ENCODE measurements at places on chromosomes 2 and 18.

DNA sequence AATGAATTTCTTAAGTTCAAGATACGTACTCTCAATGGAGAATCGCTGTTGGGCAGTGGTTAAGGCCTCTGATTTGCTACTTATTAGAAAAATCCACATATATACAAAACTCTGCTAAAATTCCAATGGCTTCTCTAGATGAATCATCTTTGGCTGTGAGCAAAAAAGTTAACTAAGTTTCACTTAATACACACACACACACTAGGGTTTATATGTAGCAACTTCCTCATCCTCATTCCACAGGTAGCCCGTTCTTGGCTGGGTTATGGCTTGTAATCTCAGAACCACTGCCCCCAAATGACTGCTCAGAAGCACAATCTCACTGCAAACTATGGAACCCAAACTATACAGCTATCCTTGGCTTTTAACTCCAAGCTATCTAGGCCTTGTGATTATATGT, 99.7 kb downstream of the SMAD2 start:
- DNase-seq, result no peak

DNA sequence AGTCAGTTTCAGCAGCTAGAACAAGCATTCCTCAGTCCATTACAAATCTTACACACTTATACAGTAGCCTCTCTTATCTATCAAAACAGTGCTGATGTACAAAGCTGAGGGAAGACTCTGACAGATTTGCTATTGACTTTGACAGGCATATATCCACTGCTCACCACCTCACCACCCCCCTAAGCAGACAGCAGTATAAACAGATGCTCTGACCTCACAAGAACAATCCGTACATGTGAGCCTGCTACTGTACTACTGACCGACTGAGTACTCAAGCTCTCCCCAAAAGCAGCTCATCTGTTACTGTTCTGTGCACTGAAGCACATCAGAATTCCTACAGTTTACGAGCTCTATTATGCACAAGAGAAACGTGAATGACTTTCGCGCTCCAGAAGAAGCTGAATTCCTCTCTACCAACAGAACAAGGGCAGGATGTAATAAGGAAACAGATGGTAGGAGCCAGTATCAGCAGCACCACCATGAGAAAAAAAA, 95.6 kb upstream of the PDE1A start:
- DNase-seq, result peak; percentile 7

DNA sequence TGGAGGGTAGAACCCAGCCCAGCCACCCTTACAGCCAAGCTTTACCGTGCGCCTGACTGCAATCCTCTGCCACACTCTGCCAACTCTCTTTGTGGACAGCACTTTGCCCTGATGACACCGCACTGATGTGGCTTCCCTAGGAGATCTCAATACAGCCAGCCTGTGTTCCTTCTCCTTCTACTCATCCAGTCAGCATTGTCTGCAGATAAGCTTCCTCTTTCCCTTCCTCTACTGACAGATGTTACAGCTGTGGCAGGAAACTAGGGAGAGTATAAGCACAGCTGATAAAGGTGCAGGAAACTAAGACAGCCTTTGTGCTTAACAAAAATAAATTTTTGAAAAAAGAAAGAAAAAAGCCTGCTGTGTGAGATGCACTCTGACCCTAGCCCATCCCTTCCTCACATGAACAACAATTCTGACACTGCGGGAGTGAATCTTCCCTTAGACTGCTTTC, 25.0 kb downstream of the CEP68 start:
- no peak for DNase-seq

- peak; percentile 14 for DNase-seq
These were observed 669.6 kb upstream of the VRK2 start for GRCh38 chr2:57376985-57377384.

GRCh38 chr2:200905618-200906296, 16.6 kb downstream of the NIF3L1 start:
- DNase-seq, result peak; percentile 74

GRCh38 chr18:48817021-48817461, 133.7 kb downstream of the SMAD7 start:
- no peak for DNase-seq

GRCh38 chr2:85804583-85804982, 50.8 kb downstream of the ATOH8 start:
- peak; percentile 18 for DNase-seq

DNA sequence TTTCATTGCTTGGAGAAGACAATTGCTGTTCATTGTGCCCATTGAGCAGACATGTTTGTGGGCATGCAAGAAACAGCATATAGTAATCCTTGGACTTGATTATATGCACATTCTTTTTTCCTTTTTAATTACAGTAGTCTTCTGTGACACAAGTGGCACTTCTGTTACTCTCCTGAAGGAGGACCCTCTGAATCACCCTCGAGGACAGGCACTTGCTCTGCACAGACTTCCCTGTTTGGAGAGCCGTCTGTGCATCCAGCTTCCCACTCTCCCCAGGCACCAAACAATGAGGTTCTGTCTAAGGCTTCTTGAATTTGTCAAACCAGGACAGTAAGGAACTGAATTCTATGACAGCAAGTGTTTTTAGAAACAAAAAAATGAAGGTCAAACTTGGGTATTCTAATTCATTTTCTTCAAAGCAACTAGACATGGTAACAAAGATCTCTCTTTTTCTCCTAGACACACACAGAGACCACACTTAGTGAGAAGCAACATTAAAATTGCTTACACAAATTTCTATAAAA, 844.6 kb upstream of the ID2 start:
- no peak for DNase-seq

GRCh38 chr2:189261431-189261841, 81.9 kb upstream of the COL5A2 start:
- DNase-seq, result peak; percentile 93

- DNase-seq, result no peak
These were observed 65.7 kb upstream of the DARS1 start for GRCh38 chr2:136051001-136051724.

DNA sequence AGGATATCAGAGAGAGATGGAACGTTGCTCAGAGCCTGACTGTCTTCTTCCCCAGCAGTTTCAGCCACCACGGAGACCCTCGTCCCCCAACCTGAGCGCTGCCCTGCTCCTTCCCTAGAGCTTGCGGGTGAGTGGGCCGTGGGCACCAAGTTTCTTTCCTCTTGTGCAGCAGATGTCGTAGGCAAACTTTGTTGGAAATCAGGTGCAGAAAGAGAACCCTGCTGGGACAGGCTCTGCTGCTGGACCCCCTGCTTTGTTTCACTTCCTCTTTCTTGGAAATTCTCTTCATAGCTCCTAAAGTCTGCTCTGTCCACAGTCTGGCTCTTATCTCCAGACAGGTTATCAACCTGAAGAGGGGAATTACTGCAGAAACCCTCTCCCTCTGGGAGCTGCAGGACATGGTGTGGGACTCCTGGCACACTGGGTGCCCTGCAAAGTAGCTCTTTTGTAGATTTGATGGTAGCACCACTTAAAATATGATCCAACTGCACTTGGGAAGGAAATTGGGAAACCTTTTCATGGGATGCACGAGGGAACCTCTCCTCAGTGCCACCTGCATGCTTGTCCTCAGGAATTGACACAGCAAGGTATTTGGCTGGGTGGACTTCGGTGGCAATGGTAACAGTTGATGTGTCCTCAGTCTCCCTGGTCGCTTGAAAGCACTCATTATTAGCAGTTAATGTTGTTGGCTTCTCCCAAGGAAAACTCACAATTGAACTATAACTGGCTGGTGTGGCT, 92.2 kb downstream of the ALPK2 start:
- no peak for DNase-seq

DNA sequence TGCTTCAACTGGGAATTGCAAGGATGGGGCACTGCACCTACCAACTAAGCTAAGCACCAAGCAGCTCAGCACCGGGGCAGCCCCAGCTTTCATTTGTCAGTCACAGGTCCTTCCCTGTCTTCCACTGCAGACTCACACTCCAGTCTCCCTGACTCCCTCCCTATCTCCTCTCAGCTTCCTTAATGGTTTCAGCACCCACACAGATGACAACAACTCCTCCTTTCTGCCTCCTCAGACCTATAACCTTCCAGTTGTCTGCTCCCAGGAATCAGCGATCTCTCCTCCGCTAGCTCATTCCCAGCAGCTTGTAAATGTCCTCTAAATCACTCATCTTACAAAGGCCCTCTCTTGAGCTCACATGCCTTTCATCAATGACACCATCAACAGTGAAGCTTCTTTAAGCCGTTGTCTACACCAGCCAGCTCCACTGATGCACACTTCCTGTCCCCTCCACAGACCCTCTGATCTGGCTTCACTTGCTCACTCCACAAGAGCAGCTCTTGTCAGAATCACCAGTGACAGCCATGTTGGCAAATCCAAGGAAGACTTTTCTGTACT, 32.1 kb downstream of the CLASP1 start:
- no peak for DNase-seq

GRCh38 chr18:49002045-49002444, 51.3 kb upstream of the SMAD7 start:
- no peak for DNase-seq

DNA sequence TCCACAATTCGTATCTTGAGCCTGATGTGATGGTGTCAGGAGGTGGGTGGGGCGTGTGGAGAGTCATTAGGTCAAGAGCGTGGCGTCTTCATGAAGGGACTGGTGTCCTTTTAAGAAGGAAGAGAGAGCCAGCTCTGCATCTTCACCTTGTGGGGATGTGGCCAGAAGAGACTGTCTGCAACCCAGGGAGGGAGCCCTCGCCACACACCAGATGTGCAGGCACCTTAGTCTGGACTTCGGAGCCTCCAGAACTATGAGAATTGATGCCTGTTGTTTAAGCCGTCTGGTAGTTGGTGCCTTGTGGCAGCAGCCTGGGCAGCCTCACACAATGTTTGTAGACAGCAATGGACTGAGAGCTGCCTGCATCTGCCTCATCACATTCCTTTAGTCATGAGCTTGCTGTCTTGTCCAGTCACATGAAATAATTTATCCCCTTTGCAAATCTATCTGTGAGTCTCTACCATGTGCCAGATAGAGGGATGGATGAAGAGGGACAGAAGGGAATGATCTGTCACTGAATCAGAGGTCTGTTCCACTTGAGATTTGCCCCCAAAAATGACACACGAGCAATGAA, 61.0 kb downstream of the MYT1L start:
- DNase-seq, result no peak

DNA sequence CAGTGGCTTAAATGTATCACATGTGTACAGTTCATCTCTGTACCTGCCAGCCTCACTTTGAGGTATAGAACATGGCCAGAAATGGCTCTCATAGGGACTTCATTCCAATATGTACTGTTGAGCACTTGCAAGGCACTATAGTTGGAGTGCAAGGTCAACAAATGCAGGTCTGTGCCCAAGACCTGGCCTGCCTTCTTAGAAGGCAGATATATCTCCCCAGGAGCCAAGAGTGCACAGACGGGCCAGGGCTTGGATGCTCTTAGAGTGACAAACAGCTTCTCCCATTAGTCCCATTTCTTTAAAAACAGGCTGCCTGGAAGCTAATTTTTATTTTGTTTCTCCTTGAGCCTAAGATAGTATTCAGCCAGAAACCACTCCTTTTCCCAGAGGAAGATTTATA, 7.3 kb downstream of the TEX261 start:
- DNase-seq, result no peak

- DNase-seq, result peak; percentile 4
These were observed 28.2 kb downstream of the CDKL4 start for GRCh38 chr2:39215545-39215944.

DNA sequence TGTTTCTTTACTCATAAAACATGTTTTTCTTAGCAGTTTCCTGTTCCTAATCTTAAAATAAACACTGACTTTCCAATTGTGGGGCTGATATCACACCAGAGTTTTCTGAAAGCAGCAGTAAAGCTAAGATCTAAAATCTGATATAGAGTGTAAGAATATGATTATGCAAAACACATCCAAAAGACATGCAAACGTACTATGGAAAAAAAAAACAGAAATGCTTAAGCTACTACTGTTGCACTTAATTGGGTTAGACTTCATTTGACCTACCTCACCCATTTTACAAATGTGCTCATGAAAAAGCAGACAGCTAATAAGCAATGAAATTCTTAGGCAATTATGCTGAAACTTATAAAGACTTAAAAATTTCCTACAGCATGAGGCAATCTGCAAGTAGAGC, 10.5 kb downstream of the CYTIP start:
- no peak for DNase-seq

- no peak for DNase-seq
These were observed 41.1 kb downstream of the ACOXL start for GRCh38 chr2:110773401-110773921.

- DNase-seq, result no peak
These were observed 148.5 kb downstream of the L3MBTL4 start for GRCh38 chr18:6266212-6266611.

DNA sequence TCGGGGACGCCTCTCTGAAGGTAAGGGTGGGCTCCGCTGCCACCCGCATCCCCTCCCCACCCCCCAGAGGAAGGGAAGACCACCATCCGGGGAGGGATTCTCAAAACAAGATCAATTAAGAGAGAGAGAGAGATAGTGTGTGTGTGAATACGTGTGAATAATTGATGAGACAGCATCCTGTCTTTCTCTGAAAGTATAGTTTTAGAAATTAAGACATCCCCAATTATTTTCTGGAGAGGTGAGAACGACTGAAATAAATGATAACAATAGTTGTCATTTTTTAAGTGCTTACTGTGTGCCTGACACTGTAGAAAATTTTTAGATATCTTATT, 751 bp downstream of the IL18R1 start:
- DNase-seq, result no peak

GRCh38 chr2:176997074-176997791, 215.4 kb upstream of the HNRNPA3 start:
- DNase-seq, result peak; percentile 99

DNA sequence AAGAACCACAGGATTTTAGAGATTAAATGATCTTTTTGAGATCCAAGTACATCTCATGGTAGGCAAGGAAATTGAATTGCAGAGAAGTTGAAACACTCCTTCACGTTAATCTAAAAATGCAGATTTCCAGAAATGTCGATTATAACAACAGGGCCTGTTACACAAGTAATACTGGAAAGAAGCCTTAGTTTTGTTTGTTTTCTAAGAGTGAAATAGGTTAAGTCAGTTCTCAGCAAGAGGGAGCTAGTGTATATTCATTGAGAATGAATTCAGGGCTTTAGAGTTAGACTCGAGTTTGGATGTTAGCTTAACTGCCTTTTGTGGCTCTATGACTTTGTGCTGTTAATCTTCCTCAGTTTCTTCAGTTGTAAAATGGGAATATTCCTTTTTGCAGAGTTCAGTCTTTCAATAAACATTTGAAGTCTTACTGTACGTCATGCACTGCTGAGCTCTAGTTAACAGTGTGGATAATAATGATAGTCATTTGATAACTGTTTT, 926 bp downstream of the NDUFV2 start:
- peak; percentile 57 for DNase-seq

DNA sequence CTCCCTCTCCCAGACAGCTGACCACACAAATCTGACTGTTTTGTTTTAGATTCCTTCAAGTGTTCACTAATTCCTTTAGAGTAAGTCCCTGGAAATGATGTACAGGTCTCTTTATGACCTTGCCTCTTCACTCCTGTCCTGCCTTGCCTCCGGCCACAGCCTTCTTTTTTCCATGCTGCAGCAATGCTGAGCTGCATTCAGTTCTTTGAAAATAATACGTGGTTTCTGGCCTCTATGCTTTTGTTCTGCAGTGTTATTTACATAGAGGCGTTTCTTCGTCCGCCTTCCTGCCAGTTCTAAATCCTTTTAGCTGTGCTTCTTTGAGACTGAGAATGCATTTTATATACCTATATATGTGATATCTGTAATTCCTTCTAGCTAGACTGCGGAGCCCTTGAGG, 87.2 kb downstream of the PPP1R1C start:
- DNase-seq, result no peak

GRCh38 chr2:177882501-177882900, 190.1 kb downstream of the PDE11A start:
- no peak for DNase-seq
